M059J (cell line): ENCODE measurements at places on chromosomes 13 and 19. TPM values are rescaled to one million over a fixed set of nuclear protein-coding genes. Genes with fewer than 3 reads are reported as not detected.

GRCh38 chr19:2800506-2800905, 15.2 kb downstream of the THOP1 start:
- no peak for DNase-seq

DNA sequence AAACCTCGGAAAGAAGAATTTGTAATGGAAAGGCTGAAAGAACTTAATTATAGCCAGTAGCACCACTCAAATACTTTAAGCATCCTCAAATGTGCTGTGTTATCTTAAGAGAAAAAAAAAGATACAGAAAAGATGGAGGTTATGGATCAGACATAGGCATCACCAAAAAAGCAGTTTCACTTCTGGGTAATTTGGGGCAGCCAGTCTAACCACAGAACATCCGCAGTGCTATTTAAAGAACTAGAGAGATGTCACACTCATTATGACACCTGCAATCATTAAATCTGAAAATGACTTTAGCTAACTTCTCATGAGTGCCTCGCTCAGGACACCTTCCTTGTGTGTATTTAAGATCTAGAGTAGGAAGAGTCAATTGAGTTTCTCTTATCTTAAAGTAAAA, 211.8 kb downstream of the RBM26 start:
- DNase-seq = no peak

DNA sequence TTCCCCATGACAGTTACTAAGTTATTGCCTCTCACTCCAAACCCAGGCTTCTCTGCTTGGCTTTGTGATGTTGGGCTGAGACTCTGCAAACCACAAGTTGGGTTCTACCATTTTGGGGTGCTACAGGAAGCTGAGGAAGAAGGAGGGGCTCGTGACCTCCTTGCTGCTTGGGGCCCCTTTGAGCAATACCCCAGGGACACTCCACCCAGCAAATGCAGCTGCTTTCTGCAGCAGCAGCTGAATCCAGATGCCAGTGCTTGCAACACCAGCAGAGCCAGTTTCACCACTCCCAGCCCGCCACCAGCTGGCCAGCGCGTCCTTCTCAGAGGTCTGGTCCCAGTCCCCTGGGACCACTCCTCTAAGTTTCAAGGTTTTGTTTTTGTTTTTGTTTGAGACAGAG, 22.0 kb upstream of the UBAC2 start:
- DNase-seq = no peak

DNA sequence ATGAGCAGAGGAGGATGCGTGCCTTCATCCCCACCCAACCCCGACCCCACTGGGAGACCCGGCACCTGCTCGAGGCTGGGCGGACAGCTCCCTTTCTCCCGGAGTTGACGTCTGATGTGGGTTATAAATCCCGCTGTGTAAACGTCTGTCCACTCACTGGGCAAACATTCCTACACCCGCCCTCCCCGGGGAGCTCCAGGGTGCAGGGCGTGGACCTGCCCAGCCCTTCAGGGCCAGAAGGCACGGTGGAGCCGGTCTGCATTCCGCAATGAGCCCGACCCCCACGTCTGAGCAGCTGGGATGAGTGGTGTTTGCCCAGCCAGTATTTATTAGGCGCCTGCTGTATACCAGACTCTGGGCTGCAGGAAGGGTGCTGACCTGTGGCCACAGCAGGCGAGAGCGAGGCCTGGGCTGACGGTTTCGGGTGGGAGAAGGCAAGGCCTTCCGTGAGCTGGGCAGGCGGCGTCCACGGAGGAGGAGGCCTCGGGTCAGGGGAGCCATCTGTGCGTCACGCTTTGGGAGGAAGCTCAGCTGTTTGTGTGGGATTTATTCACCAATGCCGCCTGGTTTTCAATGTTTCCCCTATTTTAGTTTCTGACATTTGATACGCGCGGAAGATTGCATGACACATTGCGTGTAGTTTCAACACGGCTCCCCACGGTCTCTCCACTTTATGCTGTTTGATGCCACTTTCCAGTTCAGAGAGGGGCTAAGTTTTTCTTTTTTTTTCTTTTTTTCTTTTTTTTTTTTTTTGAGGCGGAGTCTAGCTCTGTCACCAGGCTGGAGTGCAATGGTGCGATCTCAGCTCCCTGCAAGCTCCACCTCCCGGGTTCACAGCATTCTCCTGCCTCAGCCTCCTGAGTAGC, 2.0 kb downstream of the MISP start:
- DNase-seq = peak; percentile 78

- DNase-seq = peak; percentile 79
Measured at GRCh38 chr13:74825152-74825937, 656.6 kb downstream of the TBC1D4 start.

- DNase-seq = no peak
Measured at GRCh38 chr19:3302755-3303154, 63.6 kb upstream of the NFIC start.

DNA sequence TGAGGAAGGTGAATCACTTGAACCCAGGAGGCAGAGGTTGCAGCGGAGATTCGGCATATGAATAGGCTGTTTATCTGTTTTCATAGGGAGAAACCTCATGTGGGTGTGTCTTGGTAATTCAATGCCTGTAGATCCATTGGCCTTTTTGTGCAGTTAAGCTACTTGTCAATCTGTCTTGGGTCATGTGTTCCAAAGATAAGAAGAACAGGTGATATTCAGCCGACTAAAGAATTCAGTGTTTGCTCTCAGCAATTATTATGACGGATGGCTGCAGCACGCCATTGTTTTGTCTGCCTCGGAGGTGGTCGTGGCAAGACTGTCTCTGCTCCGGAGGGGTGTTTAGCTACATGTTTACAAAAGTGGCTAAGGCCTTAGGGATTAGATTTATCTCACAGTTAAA, 573.0 kb upstream of the PCDH9 start:
- DNase-seq = no peak

GRCh38 chr19:51783372-51783771, 11.6 kb upstream of the FPR3 start:
- peak; percentile 45 for DNase-seq

DNA sequence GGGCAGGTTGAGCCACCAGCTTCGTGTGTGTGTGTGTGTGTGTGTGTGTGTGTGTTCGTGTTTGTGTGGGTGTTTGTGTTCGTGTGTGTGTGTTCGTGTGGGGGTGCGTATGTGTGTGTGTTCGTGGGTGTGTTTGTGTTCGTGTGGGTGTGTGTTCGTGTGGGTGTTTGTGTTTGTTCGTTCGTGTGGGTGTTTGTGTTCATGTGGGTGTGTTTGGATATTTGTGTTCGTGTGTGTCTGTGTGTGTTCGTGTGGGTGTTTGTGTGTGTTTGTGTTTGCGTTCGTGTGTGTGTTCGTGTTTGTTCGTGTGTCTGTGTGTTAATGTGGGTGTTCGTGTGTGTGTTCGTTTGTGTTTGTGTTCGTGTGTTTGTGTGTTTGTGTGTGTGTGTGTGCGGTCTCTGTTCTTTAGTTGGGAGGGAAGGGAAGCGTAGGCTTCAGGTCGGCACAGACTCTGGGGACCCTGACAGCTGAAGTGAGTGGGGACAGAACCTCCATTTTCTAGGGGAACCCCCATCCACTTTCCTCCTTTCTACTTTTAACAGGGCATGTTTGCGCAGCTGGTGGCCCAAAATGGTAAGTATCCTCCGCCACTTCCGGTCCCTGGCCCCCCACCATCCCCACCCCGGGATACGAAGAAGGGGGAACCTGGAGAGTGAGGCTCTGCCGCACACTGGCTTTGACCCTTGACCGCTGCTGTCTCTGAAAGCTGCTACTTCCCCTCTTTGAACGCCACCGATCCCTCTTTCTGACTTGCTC, 1.6 kb downstream of the TNFSF9 start:
- DNase-seq = no peak

GRCh38 chr19:16915734-16916133, 26.9 kb downstream of the F2RL3 start:
- no peak for DNase-seq

DNA sequence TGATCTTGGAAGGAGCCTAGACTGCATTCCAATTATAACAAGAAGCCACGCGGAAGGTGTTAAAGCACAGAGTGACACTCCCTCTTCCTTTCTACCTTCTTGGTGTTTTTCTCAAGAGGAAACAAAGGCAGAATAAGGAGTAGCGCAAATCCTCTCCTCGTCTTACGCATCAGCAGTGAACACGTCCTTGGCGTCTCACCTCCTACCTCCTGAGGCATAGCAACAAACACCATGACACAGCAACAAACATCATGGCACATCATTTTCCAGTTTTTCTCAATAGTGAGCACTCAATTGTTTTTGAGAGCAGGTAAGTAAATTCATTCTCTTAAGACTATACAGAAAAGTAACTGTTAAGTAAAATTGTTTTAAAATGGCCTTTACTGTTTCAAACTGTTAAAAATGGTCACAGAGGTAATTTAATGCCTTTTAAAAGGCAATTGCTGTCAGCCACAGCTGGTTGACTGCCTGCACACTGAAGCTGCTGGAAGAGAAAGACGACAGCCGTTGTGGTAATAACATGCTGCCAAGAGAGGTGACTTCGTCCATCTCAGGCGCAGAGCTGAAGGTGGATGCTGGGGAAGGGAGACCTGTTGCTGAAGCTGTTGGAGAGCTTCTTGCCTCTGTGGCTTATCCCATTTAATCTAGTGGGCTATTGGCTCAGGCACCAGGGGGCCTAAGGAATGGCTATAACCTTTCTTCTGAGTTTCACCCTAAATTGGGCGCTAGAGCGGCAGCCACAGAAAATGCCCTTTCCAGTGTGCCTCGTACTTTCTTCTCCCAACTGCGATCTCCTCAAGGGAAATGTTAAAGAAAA, 703.7 kb downstream of the UQCRFS1 start:
- no peak for DNase-seq

DNA sequence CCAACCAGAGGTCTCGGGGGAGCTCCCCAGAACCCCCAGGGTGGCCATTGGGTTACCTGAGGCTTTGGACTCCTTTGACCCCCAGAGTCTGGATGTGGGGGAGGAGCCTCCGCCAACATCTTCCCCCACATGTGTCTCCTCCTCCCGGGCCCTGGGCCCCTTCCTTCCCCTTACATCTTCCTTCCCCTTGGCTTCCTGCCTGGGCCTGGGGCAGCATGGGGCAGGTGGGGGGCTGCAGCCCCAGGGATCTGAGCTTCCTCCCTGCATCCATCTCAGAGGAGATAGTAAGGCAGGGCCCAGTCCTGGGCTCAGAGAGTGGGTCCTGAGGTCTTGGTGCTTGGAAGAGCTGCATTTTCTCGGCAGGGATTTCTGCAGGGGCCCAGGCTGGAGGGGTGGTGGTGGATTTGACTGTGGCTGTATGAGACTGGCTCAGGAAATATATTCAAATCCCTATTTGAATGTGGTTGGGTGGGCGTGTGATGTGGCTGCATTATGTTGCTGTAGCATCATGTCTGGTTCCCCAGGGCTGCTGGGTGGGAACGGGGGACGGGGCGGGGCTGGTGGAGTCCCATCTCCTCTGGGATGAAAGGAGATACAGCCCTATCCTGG, 919 bp downstream of the VAV1 start:
- no peak for DNase-seq

GRCh38 chr19:2032296-2032941, 16.9 kb upstream of the BTBD2 start:
- DNase-seq = peak; percentile 96

DNA sequence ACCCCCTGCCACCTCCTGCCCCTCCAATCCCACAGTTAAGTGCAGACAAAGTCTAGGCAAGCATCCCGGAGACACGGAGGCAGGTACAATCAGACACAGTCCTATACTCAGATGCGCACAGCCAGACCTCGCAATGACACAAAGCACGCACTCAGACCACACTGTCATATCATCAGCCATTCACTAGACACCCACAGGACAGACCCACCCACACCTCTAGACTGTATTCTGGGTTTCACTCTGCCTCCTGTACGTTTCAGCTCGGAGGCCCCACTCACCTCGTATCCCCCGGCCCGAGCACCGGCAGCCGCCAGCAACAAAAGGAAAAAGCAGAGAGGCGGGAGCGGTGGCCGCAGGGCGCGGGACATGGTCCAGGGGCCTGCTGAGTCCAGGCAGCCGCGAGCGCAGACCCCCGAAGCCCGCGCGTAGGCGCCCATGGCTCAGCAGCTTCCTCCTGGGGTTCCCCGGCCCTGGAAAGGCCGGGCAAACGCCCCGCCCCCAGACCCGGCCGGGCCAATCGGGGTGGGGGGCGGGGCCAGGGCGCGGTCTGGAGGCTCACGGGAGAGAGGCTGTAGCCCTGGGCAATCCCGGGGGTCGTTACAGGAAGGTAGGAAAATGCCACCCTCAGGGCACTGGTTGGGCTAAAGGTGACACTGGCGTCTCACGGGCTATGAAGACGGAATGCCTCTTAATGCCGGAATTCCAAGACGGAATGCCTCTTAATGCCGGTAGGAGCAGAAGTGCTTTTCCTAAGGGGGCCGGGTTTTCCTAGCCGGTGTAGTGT, at the start of the genes MAN2B1 and WDR83:
TSS of gene MAN2B1 (minus strand) at position 478 of the 784 bp plus-strand sequence. CDS start at position 437, 41 bp downstream.
TSS of gene WDR83 (plus strand) at position 543 of the 784 bp plus-strand sequence. CDS start 2,984 bp downstream, outside the sequence.
- DNase-seq = peak; percentile 74

- peak; percentile 45 for DNase-seq
Measured at GRCh38 chr19:19551853-19552192, 13.8 kb downstream of the CILP2 start.

DNA sequence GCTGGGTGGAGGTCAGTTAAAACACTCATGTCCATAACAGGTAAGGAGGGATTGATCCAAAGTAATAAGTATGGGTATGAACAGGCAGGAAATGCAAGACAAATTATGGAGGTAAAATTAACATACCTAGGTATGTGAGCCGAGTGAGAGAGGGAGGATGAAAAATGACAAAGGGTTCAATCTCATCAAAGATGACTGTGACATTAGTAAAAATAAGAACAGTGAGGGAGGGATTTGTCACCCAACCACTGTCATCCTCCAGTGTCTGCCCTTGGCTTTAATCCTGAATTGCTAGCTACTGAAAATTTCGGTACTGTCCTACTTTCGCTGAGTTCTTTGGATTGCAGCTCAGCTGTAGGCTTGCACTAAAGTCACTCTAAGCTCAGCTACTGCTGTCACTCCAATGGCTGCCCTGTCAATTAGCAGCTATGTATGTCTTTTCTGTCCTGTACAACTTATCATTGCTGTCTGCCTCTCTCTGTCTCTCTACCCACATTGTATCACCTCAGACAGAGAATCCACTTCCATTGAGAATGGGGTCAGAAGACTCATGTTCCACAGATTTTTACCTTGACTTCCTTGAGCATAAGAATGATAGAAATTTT, 62.5 kb downstream of the LRRC63 start:
- DNase-seq = no peak

DNA sequence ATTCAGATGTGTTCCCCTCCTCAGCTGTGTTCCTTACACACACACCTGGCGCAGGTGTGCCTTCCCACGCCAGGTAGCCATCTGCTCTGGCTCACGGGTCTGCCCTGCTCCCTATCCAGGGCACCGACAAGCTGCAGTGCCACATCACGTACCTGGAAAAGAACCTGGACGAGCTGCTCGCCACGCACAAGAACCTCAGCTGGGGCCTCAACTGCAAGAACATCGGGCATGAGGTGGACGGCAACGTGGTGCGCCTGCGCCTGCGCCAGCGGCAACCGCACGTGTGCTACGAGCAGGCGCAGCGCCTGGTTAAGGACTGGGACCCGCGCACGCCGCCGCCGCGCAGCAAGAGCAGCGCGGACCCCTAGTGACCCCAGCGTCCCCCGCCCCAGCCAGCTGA, 26.5 kb upstream of the CASP14 start:
- DNase-seq = no peak

PAK4 gene
- 6.1 and 10.9 TPM in 2 replicates for total RNA-seq

ADPRHL1 gene
- 0.76 and 1.4 TPM in 2 replicates for total RNA-seq

ACP5 gene
- 0.39 and 0.76 TPM in 2 replicates for total RNA-seq

FXYD3 gene
- 0.64 TPM in 1 of 2 replicates, not detected in the other for total RNA-seq

IGFL2 gene
- total RNA-seq = not detected in 2 replicates
